Activated CD8-positive, alpha-beta memory T cell treated with anti-CD3 and anti-CD28 coated beads for 24 hours (primary cell): ENCODE measurements at places on chromosomes 6 and 20.
A peak's percentile ranks its signal among the peaks of the same experiment; 100 is the strongest.

DNA sequence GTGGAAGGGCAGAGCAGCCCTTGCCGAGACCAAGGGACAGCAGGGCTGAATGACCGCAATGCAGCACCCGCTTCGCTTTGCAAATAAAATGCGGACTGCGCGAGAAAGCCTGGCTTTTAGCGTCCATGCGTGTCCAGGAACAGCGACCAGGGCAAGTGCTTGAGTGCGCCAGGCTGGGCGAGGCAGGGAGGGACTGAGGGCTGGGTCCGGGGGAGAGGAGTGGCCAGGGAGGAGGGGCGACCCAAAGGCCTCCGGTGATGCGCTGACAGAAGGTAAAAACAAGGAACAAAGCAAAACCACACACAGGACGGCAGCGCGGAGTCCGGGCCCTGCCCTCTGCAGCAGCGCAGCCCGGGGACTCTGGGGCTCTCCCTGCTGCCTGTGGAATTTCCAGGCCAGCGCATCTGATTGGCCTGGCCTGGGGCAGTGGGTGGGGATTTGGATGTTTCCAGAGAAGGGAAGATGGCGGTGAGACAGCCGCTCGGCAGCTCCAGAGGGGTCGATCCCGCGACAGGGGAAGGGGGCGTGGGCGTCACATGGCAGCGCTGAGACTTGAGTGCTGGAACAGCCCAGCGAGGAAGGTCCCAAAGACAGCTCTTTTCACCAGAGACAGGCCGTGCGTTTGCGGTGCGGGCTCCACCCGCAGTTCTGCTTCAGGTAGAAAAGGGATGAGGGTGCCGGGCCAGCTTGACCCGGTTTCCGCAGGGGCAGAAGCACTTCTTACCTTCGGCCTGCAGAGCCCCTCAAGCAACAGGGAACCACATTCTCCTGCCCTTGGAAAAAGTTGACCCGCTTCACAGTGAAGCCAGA, 51.8 kb downstream of the SSR1 start:
- peak; percentile 72 for DNase-seq

GRCh38 chr20:9576695-9577094, 62.3 kb downstream of the LAMP5 start:
- DNase-seq: no peak

DNA sequence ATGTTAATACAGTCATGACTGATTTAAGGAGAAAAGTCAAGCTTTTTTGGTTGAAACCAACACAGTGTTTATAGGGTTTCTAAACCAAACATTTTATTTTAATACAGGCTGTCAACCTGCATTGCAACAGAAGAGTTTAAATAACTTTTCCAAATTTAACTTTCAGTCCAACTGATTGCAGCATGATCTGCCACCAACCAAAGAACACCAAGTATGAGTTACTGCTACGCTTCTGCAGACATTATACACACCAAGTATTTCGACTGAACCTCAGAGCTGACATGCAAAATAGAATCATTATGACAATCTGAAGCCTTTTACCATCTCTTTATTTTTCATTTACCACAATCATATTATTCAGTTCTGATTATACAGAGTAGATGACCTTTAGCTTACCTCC, 151.2 kb upstream of the DST start:
- DNase-seq: no peak

GRCh38 chr20:35312318-35312717, 20.1 kb upstream of the FAM83C start:
- DNase-seq: no peak

DNA sequence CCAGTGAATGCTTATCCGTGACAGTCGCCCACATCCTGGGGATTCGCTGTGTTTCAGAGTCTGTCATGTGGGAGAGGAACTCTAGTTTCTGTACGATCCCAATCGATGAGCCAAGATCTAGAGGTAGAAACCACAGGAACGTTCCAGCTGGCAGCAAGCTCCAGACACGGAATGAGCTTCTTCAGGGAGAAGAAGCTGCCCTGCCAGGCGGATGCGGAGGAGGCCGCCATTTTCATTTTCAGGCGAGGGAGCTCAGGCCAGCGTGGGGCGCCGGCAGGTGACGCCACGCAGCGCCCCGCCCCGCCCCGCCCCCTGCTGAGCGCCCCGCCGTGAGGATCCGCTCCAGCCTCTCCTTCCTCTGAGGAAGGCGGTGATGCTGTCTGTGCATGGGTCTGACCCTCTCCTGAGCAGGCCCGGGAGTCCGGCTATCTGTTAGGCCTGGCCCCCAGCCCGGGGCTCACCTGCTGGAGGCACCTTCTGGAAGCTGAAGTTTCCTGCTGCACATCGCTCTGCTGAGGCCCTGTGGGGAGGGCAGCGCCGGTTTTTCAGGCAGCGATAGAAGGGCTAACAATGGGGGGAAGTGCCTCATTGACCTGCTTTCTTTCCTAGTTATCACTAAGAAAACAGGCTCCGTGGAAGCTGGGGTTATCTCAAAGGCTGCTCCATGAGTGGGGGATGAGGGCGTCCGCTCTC, 147.5 kb downstream of the ERMARD start:
- no peak for DNase-seq
